ENCODE measurements at places on chromosomes 7 and 10. TPM values are rescaled to one million over a fixed set of nuclear protein-coding genes. Genes with fewer than 3 reads are reported as not detected.

DNA sequence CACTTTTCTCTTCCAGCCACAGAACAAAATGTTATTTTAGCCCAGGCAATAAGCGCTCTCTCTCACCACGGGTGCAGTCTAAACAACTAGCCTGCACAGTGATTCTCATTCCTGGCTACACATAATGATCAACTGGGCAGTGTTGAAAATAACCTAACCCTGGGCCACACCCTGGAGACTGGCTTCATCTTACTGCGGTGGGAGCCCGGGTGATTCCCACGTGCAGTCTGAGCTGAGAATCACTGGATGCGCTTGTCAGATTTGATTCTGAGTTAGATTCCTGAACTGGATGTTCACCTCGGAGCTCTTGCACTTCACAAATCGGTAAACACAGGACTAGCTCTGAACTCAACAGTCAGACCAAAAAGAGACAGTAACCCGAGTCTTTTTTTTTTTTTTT lies 14.9 kb downstream of the ZC3HAV1 start:
- H3K36me3 ChIP-seq = peaks cover 86% of the 10 kb centered on the region
- peaks cover 74% of the 10 kb centered on the region for H3K4me1 ChIP-seq
- H3K27ac ChIP-seq = peak overlapping the region; percentile 88
- H3K27me3 ChIP-seq = no peaks in the 10 kb centered on the region
- peak overlapping the region; percentile 83 for H3K4me3 ChIP-seq

PDZD7 gene
- total RNA-seq = 0.64 TPM

SDK1 gene
- total RNA-seq = 1.2 TPM

GRCh38 chr7:155618708-155619633 lies 25.5 kb upstream of the RBM33 start:
- no peak for DNase-seq
- peaks cover 6% of the 10 kb centered on the region for H3K36me3 ChIP-seq
- no peak overlapping the region for H3K4me3 ChIP-seq
- peaks cover 10% of the 10 kb centered on the region for H3K27me3 ChIP-seq
- H3K27ac ChIP-seq = no peak overlapping the region

TMEM176A gene
- total RNA-seq = not detected

CPXM2 gene
- not detected for total RNA-seq

DNA sequence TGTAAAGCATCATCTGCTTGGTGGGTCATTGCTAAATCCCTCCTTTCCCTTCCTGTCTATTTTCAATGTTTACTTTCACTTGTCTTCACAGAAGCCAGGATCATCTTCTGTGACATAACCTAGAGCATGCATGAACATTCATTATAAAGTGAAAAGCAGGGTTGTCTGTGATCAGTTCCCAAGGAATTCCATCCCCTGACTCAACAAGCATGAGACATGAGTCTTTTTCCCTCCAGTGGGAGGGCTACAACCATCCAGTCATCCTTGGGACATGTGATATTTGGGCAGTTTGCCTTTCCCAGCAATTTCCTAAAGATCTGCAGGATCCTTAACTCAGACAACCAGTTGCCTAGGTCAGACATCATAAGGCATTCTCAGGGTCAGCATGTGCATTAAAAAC lies 166.3 kb upstream of the TMEM196 start:
- H3K27ac ChIP-seq = no peak overlapping the region
- no peaks in the 10 kb centered on the region for H3K27me3 ChIP-seq
- no peaks in the 10 kb centered on the region for H3K36me3 ChIP-seq
- H3K4me3 ChIP-seq = no peak overlapping the region
- no peaks in the 10 kb centered on the region for H3K4me1 ChIP-seq

EPO gene
- total RNA-seq = 0.14 TPM

GRCh38 chr7:39062811-39063210 lies 85.1 kb downstream of the POU6F2 start:
- no peak overlapping the region for H3K27ac ChIP-seq
- H3K4me3 ChIP-seq = no peak overlapping the region
- H3K27me3 ChIP-seq = peaks cover 3% of the 10 kb centered on the region
- no peaks in the 10 kb centered on the region for H3K36me3 ChIP-seq
- H3K4me1 ChIP-seq = no peaks in the 10 kb centered on the region

DNA sequence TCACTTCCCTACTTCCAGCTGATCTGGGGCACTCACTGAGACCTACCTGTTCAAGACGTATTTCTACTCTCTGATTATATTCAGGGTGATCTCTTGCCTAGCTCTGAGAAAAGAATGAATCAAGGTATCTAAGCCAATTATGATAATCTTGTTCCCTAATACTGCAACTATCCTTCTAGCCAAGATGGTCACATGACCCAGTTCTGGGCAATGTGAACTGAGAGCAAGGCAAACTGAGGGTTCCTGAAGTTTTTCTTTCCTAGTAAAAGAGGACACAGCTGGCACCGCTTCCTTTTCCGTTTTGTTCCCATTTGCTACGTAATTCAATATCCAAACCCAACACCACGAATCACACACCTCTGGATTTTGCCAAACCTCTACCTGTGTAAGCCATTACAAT lies 5.9 kb upstream of the GPAM start:
- no peak overlapping the region for H3K27ac ChIP-seq
- no peak for DNase-seq

SPDYE18 gene
- 0.46 TPM for total RNA-seq

- no peak overlapping the region for H3K4me3 ChIP-seq
- peaks cover 31% of the 10 kb centered on the region for H3K27me3 ChIP-seq
- DNase-seq = no peak
Observed at GRCh38 chr10:100775386-100775785, 30.0 kb downstream of the PAX2 start.

GIMAP5 gene
- total RNA-seq = 46.7 TPM

DNA sequence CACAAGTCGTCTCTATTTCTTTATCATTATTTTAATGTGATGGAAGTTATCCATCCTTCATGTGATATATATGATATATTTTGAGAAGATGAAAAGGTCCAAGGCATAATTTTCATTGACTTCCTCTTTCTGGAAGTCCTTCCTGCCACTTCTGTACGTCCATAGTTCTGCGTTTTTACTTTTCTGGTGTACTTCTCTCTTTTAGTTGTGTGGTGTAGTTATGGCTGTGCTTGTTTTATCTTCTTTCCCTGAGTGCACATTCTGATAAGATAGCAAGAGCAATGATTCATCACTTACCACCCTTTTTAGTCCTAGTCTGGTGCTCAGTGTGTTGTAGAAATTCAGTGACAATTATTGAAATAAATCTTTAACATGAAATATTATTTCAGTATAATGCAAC lies 231.3 kb upstream of the FERD3L start:
- no peaks in the 10 kb centered on the region for H3K27me3 ChIP-seq
- H3K36me3 ChIP-seq = no peaks in the 10 kb centered on the region
- H3K4me1 ChIP-seq = no peaks in the 10 kb centered on the region
- no peak for DNase-seq
- H3K27ac ChIP-seq = no peak overlapping the region

DNA sequence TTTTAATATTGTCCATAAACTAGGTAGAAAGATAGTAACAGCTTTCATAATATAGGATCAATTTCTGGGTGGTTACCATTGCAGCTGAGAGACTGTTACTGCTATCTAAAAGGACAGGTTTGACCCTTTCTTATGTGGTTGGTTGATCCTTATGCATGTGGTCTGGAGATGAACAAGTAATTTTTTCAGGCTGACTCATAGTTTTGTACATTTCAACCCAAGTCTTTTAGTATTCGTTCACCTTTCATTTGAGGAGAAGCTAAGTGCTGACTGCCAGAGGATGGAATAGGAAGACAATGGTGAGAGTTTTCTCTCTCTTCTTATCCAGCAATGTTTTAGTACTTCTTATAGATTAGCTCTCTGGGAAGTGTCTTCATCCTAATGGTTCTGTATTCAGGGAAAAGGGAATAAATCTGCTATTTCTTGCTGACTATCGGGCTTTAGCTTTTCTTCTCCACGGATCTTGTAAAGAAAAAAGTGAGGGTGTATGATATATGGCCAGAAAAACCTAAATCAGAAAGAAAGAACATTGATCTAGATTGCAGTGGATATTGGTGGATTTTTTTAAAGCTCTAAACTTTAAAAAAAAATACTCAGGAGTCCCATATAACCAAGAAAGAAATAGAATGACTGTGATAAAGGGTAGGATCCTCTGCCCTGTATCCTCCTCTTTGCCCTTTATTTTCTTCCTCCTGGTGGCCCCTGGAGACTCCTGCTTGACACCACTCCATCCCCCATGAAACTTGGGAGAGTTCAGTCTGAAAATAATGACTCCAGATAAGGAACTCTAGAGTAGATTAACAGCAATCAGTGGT lies 88.0 kb downstream of the CPED1 start:
- DNase-seq = no peak
- H3K27ac ChIP-seq = no peak overlapping the region
- no peaks in the 10 kb centered on the region for H3K36me3 ChIP-seq
- H3K4me1 ChIP-seq = peaks cover 2% of the 10 kb centered on the region

CALHM3 gene
- total RNA-seq = not detected

DNA sequence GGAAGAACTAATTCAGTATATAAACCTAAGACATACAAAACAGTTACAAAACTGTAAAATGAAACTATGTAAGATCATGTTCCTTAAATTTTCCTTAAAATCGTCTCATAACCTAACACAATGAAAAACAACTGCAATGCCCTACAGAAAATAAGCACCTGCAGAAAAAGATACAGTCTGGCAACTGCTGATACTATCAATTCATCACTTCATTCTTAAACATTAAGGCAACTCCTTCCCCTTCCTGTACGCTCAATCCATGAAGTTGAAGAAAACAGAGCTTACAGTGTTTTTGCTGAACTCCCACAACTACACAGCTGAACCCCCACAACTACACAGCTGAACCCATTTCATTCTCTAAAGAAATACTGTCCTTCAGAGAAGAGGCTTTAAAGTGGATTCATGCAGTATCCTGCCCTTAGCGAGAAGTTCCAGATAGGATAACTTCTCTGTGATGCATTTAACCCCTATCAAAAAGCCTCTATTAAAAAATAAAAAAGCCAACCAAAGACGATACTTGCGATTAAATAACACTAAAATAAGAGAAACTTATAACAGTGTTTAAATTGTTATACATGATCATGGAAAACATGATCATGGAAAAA lies 50.0 kb downstream of the JMJD1C start:
- peaks cover 10% of the 10 kb centered on the region for H3K4me1 ChIP-seq
- no peak for DNase-seq
- no peak overlapping the region for H3K4me3 ChIP-seq
- H3K36me3 ChIP-seq = no peaks in the 10 kb centered on the region

- no peaks in the 10 kb centered on the region for H3K27me3 ChIP-seq
- no peak overlapping the region for H3K4me3 ChIP-seq
- DNase-seq = no peak
- H3K4me1 ChIP-seq = no peaks in the 10 kb centered on the region
- H3K36me3 ChIP-seq = no peaks in the 10 kb centered on the region
Observed at GRCh38 chr7:132002343-132002968, 446.0 kb upstream of the PODXL start.

NPSR1 gene
- total RNA-seq = not detected

GRCh38 chr7:2701832-2702593 lies 14.0 kb downstream of the AMZ1 start:
- H3K4me3 ChIP-seq = no peak overlapping the region
- peaks cover 32% of the 10 kb centered on the region for H3K4me1 ChIP-seq
- H3K36me3 ChIP-seq = no peaks in the 10 kb centered on the region

DNA sequence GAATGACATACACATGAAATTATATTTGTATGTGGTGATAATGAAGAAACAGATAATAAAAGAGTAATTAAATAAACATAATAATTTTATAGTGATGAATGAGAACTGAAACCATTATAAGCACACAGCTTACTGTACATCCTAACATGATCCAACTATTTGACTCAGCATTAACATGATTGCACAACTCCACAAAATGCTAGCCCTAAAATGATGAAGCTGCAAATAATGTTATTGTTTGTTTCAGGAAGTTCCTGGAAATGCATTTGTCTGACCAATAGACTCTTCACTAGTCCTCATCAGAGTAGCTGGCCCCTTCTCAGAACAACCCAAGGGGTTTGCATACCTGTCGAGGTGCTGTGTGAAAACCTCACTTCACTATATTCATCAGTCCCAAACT lies 115.5 kb downstream of the RTKN2 start:
- no peak overlapping the region for H3K27ac ChIP-seq
- no peak overlapping the region for H3K4me3 ChIP-seq
- peaks cover 1% of the 10 kb centered on the region for H3K4me1 ChIP-seq
- peaks cover 13% of the 10 kb centered on the region for H3K36me3 ChIP-seq
- H3K27me3 ChIP-seq = no peaks in the 10 kb centered on the region

OR2A7 gene
- 2.2 TPM for total RNA-seq

DNA sequence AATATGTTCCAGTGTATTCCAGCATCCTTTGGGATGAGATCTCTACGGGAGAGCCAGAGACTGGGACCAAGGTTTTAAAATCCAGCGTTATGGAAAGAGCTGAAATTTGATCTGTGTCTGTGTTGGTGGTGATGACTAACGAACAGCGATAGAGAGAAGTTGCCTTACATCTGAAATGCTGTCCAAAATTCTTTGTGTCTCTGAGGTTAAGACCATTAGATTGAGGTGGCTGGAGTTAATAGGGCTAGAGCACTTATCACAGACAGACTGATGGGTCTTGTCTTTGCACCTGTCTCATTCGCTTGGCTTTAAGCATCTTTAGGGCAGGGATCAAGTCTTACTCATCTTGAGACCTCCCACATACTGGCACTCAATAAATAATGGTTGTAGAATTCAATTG lies 41.0 kb upstream of the RAPGEF5 start:
- no peak for DNase-seq
- peaks cover 8% of the 10 kb centered on the region for H3K4me1 ChIP-seq
- H3K27me3 ChIP-seq = peaks cover 14% of the 10 kb centered on the region
- no peaks in the 10 kb centered on the region for H3K36me3 ChIP-seq

DNA sequence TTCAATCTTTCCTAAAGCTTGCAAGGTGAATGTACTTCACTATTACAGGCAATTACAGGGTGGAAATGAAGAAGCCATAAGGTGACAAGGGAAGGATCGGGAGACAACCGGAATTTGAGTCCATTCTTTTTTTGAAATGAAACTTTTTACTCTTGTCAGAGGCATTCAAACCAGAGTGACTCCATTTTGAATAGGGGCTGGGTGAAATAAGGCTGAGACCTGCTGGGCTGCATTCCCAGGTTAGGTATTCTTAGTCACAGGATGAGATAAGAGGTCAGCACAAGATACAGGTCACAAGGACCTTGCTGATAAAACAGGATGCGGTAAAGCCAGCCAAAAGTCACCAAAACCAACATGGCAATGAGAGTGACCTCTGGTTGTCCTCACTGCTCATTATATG lies 363.3 kb downstream of the TYW1 start:
- no peaks in the 10 kb centered on the region for H3K4me1 ChIP-seq
- no peak for DNase-seq
- H3K4me3 ChIP-seq = no peak overlapping the region
- H3K27ac ChIP-seq = no peak overlapping the region
- H3K27me3 ChIP-seq = no peaks in the 10 kb centered on the region

DNA sequence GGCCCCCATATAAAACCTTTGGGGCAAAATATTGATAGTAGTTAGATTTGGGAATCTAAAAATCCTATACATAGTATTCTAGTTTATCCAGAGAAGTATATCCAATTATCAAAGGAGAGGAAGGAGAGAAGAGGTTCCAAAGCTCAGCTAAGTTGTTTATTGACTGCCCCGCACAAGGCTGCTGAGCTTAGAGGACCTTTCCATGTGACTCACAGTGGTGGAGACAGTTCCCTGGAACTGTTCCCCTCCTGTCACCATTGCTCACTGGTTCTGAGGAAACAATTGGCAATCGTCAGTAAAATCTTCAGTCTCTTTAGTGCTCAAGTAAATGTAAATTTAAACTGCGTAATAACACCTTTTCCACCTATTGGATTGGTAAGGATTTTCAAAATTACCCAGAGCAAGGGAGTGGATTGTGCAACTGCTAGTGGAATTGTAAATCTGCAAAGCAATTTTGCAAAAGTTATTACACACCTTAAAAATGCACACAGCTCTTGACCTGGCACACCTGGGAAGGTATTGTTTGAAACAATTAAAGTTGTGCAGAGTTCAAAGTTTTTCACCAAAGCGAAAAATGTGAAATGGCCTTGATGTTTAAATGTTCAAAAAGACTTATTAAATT lies 63.1 kb downstream of the EEPD1 start:
- H3K4me3 ChIP-seq = no peak overlapping the region
- H3K4me1 ChIP-seq = peaks cover 1% of the 10 kb centered on the region

FKBP6 gene
- not detected for total RNA-seq

OLAH gene
- not detected for total RNA-seq

All from activated T-helper 2 cell treated with anti-CD3 and anti-CD28 coated beads, Interferon-gamma antibody, Interleukin-2, Interleukin-4, amounts not matched to agents 10 μg/mL and 5 μg/mL and 100 μg/mL, durations not matched to agents 14 hours and 24 hours and 36 hours (primary cell).